Heart left ventricle (tissue), 16 donors: ENCODE measurements at places on chromosomes 1 and 21. TPM values are rescaled to one million over a fixed set of nuclear protein-coding genes. Genes with fewer than 3 reads are reported as not detected.
A peak's percentile ranks its signal among the peaks of the same experiment; 100 is the strongest.

Gene NOTCH2
- 16.3 TPM for total RNA-seq

GRCh38 chr1:228022571-228023293 lies 15.9 kb downstream of the WNT3A start:
- no peaks in the 10 kb centered on the region for H3K4me1 ChIP-seq
- no peaks in the 10 kb centered on the region for H3K27me3 ChIP-seq
- peak; percentile 46 for DNase-seq
- H3K36me3 ChIP-seq = no peaks in the 10 kb centered on the region
- H3K4me3 ChIP-seq = no peak overlapping the region

GRCh38 chr1:87252406-87252805 lies 76.3 kb upstream of the LMO4 start:
- no peaks in the 10 kb centered on the region for H3K4me1 ChIP-seq
- no peak overlapping the region for H3K4me3 ChIP-seq
- no peak for DNase-seq
- no peak overlapping the region for H3K27ac ChIP-seq
- no peaks in the 10 kb centered on the region for H3K36me3 ChIP-seq

- no peaks in the 10 kb centered on the region for H3K36me3 ChIP-seq
- no peaks in the 10 kb centered on the region for H3K27me3 ChIP-seq
- no peak overlapping the region for H3K4me3 ChIP-seq
- no peaks in the 10 kb centered on the region for H3K4me1 ChIP-seq
- DNase-seq = no peak
- H3K27ac ChIP-seq = no peak overlapping the region
Observed at GRCh38 chr1:195376190-195376589, 1232.0 kb downstream of the KCNT2 start.

GRCh38 chr21:45549626-45550463 lies 7.6 kb upstream of the SLC19A1 start:
- DNase-seq = peak; percentile 29
- no peaks in the 10 kb centered on the region for H3K4me1 ChIP-seq
- no peaks in the 10 kb centered on the region for H3K36me3 ChIP-seq
- H3K27ac ChIP-seq = no peak overlapping the region

DNA sequence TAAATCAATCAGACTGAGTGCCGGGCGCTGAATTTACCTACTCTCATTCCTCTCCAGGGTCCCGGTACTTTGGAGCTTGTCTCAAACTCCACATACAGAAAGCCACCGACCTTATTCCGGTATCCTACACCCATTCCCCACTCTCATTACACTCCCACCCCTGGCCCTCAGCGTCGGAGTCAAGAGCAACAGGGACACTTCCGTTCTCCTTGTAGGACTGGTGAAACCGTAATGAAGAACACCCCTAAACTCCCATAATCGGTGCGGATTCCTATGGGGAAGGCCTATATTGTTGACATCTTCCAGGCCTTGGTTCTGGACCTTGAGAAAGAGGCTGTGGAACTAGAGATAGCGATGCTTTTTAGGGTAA lies 798 bp downstream of the ZBED6 start:
- peaks cover 54% of the 10 kb centered on the region for H3K4me1 ChIP-seq
- DNase-seq = no peak
- H3K27me3 ChIP-seq = no peaks in the 10 kb centered on the region
- peak overlapping the region; percentile 89 for H3K27ac ChIP-seq

DNA sequence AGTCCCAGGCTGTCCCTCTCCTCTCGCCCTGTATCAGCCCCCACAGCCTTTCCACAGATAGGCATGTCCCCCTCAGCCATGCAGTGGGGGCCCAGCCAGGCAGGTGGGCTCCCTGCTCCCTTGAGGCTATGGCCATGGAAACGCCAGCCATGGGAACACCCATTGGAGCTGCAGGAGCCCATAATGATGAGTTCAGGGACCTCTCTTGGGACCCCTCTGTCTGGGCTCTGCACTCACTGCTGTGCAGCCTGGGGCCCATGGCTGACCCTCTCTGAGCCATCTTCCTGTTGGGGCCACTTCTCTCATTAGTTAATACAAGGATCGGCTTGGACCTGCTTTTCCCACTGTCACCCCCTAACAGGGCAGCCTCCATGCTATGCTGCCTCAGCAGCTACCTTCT lies 33.2 kb downstream of the WNT3A start:
- H3K27ac ChIP-seq = no peak overlapping the region
- DNase-seq = no peak
- no peaks in the 10 kb centered on the region for H3K36me3 ChIP-seq
- peaks cover 31% of the 10 kb centered on the region for H3K27me3 ChIP-seq
- H3K4me3 ChIP-seq = no peak overlapping the region

- no peak overlapping the region for H3K27ac ChIP-seq
- H3K4me3 ChIP-seq = no peak overlapping the region
- H3K36me3 ChIP-seq = no peaks in the 10 kb centered on the region
- no peak for DNase-seq
- H3K27me3 ChIP-seq = no peaks in the 10 kb centered on the region
Observed at GRCh38 chr1:190138266-190138665, 339.4 kb downstream of the BRINP3 start.

DNA sequence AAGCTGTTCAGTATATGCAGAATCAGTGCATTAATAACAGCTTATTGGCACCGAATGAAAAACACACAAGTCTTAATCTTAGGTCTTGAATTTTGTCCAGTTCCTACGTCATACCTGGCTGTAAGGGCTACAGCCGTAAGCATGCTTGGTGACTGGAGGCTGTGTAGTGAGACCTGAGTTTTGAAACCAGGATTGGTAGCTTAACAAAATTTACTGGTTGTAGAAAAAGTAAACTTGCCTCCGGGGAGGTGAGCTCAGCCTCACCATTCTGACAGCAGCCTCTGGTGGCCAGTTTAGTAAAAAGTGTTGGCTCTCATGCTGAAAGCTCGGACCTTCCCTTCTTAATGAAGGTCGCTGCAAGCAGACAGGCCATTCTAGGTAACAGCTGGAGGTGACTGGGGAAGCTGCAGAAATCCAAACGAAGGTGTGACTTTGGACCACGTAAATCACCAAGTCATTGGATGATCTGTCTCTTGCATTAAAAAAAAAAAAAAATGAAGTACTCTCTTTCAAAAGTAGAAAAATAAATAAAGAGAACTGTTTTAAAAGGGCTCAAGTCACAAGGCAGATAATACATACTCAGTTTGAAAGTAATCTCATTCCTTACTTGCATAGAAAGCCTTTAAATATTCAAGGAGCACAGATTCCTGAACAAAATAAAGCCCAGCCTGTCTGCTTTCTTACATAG lies 48.9 kb downstream of the HLCS start:
- H3K36me3 ChIP-seq = no peaks in the 10 kb centered on the region
- no peak overlapping the region for H3K4me3 ChIP-seq
- no peak overlapping the region for H3K27ac ChIP-seq
- H3K4me1 ChIP-seq = no peaks in the 10 kb centered on the region
- H3K27me3 ChIP-seq = no peaks in the 10 kb centered on the region
- DNase-seq = no peak

DNA sequence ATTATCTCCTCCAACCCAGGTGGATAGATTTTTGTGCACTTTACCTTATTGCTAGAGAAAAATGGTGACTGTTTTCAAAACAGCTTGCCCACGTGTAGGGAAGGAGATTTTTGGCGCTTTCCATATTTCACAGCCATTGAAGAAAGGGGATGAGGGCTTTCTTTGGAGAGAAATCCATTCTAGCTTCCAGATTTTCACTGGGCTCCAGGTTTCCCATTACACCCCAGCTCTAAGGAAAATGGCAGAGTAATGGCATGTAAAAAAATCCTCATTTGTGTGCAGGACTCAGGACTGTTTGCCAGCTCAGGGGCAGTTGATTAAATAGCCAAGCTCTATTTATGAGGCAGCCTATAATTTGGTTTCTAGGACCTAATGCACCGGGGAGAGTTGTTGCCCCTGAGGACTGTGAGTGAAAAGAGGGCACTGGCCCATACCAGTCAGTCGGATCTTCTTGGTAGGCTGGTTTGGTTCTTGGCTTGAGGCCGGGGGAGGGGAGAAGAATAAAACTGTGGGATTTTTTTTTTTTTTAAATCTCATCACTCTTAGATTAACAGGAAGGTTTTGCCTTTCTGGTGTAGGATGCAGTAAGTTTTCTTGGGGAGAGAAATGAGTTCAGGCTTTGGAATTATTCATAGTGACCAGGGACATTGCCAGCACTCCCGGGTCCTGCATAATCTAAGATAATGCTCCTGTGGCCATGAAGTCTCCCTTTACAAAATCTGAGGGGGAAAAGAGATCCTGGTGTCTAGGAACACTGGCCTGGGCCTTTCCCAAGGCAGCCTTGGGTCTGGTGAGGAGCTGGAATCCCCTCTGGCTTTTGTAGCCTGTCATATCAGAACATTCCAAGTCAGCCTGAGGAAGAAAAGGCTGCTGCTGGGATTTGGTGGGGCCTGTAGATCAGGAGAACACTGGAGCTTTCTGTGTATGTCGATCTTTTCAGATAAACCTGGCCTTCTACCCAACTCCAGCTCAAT lies 1.9 kb upstream of the ARID1A start:
- H3K4me3 ChIP-seq = peak overlapping the region; percentile 59
- H3K27me3 ChIP-seq = no peaks in the 10 kb centered on the region
- H3K36me3 ChIP-seq = no peaks in the 10 kb centered on the region
- peak overlapping the region; percentile 94 for H3K27ac ChIP-seq

- H3K4me1 ChIP-seq = no peaks in the 10 kb centered on the region
- H3K4me3 ChIP-seq = peak overlapping the region; percentile 75
Observed at GRCh38 chr1:248857201-248857600, 1.7 kb downstream of the ZNF692 start.

Gene SESN2
- total RNA-seq = 5.1 TPM

Gene RGS13
- total RNA-seq = 0.19 TPM

Gene DNAJC28
- total RNA-seq = 4.2 TPM

DNA sequence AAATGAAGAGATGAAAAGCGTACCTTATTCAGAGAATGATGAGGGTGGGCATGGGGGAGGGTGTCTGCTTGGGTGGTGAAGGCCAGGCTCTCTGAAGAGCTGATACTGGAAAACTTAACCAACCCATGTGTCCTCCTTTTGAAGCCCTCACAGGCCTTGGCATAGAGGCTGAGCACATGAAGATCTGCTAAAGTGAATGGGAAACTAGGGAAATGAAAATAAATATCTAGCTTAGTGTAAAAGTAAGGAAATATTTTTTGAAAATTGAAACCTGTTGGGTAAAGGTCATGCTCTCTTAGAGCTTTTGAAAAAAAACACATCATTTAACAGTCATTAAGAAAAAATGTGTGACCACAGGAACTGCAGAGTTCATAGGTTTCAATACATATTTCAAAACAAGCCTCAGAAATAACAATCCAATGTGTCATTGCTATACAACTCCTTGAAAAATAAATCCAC lies 40.5 kb upstream of the RALGPS2 start:
- H3K4me3 ChIP-seq = no peak overlapping the region
- no peak overlapping the region for H3K27ac ChIP-seq
- H3K36me3 ChIP-seq = no peaks in the 10 kb centered on the region
- H3K4me1 ChIP-seq = no peaks in the 10 kb centered on the region
- DNase-seq = no peak

GRCh38 chr1:67896826-67897225 lies 63.6 kb upstream of the GNG12 start:
- no peak overlapping the region for H3K4me3 ChIP-seq
- no peak for DNase-seq
- H3K27me3 ChIP-seq = no peaks in the 10 kb centered on the region
- no peak overlapping the region for H3K27ac ChIP-seq
- H3K4me1 ChIP-seq = no peaks in the 10 kb centered on the region

DNA sequence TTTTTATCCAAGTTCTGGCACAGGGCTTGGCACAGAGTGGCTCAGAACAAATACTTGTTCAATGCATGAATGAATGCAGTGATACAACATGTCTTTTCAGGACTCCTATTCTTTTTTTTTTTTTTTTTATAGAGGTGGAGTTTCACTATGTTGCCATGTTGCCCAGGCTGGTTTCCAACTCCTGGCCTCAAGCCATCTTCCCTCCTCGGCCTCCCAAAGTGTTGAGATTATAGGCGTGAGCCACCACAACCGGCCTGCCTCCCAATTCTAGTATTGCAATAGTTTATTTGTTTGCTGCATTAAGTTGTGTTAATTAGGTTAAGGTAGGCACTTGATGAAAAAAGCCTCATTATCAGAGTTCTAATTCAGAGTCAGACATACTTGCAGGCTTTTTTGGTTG lies 17.9 kb downstream of the UBE4B start:
- DNase-seq = no peak
- no peaks in the 10 kb centered on the region for H3K27me3 ChIP-seq
- no peak overlapping the region for H3K27ac ChIP-seq
- H3K4me3 ChIP-seq = no peak overlapping the region

DNA sequence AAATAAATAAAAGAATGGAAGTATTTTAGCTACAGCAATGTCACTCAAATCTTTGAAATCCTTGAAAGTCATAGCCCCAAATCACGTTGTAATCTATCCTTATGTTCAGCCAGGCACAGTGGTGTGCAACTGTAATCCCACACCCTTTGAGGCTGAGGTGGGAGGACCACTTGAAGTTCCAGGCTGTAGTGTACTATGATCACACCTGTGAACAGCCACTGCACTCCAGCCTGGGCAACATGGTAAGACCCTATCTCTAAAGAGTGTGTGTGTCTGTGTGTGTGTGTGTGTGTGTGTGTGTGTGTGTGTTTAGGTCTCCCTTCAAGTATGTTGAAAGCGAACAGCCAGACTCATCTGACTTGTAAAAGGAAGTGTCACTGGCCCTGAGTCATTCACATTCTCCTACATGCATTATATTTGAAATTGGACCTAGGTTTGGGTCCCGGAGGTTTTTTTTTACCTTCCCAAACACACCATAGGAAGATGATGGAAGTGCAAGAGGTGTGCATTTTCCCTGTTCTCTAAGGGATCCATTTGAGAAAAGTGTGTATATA lies 50.1 kb downstream of the ZNF281 start:
- no peak for DNase-seq
- no peak overlapping the region for H3K27ac ChIP-seq
- H3K27me3 ChIP-seq = no peaks in the 10 kb centered on the region
- H3K4me1 ChIP-seq = no peaks in the 10 kb centered on the region
- no peak overlapping the region for H3K4me3 ChIP-seq

Gene NSUN4
- 8.9 TPM for total RNA-seq

- DNase-seq = no peak
- no peaks in the 10 kb centered on the region for H3K4me1 ChIP-seq
- peaks cover 34% of the 10 kb centered on the region for H3K36me3 ChIP-seq
- H3K27ac ChIP-seq = no peak overlapping the region
Observed at GRCh38 chr1:39478126-39478915, 13.1 kb upstream of the BMP8A start.

Gene CD34
- 52.6 TPM for total RNA-seq
